Subcutaneous adipose tissue (tissue), 4 donors: ENCODE measurements at places on chromosomes 5 and 9. TPM values are rescaled to one million over a fixed set of nuclear protein-coding genes. Genes with fewer than 3 reads are reported as not detected.

The PPP1R26 gene
- 13.2 TPM for total RNA-seq

The WDR5 gene
- total RNA-seq = 15.0 TPM

The PCDHB2 gene
- total RNA-seq = 1.9 TPM

The PNPLA7 gene
- 25.5 TPM for total RNA-seq

The PCDHA8 gene
- not detected for total RNA-seq

The UAP1L1 gene
- 14.8 TPM for total RNA-seq

The GADD45G gene
- total RNA-seq = 5.5 TPM

The RALGPS1 gene
- total RNA-seq = 4.7 TPM

The PCDH1 gene
- total RNA-seq = 18.9 TPM

The ERAP2 gene
- 17.2 TPM for total RNA-seq

The ADGRV1 gene
- not detected for total RNA-seq

The REEP2 gene
- total RNA-seq = 5.9 TPM

The GRXCR2 gene
- total RNA-seq = not detected

The HIGD2A gene
- total RNA-seq = 130 TPM
